ENCODE measurements at places on chromosomes 7 and 10.

- peak; percentile 66 for DNase-seq
Observed at GRCh38 chr10:114538181-114538906, 119.7 kb downstream of the ABLIM1 start.

- DNase-seq, result no peak
Observed at GRCh38 chr7:69395061-69395714, 203.1 kb upstream of the AUTS2 start.

DNA sequence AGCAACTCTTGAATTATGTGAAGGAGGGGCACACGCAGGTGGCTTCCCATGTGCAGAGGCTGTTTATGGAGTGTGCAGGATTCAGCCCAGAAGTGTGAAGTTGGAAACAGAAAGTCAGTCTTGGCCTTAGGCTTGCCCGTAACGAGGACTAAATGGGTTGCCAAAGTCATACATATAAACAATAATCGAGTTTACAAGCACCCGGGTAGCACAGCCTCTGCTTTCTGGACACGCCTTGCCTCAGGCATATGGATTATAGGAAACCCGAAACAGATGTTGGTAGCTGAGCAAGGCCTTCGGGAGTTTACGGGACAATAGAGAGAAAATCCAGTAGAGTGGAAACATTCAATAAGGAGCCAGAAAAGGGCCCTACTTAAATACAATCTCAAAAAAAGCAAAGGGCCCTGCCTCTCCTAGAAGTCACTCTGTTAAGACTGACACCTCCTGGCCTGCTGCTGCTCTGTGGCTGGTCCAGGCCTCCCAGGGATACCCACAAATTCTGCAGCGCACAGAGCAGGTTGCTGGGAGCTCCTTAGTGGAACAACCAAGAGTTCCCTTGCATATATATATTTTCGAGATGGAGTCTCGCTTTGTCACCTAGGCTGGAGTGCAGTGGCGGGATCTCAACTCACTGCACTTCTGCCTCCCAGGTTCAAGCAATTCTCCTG, 48.5 kb downstream of the SMKR1 start:
- DNase-seq, result no peak

DNA sequence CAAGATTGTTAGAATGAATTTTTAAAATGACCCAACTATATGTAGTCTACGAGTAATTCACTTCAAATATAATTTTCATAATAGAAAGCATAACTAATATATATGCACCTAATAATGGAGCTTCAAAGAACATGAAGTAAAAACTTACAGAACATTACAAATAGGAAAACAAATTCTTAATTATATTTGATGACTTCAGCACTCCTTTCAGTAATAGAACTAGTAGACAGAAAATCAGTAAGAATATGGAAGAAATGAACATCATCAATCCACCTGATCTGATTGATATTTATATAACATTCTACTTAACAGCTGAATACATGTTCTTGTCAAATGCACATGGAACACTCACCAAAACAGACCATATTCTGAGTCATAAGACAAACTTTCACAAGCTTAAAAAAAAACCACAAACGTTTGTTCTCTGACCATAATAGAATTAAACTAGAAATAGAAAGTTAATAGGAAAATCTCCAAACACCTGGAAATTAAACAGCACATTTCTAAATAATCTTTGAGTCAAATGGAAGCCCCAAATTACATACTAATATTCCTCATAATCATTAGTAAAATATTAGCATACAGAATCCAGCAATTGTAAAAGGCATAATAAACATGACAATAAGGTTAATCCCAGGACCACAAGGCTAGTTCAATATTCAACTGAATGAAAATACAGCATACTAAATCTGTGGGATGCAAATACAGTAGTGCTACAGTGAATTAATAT, 48.0 kb downstream of the BRAF start:
- no peak for DNase-seq

GRCh38 chr10:71285180-71285545, 33.9 kb upstream of the SLC29A3 start:
- DNase-seq, result no peak

- DNase-seq, result no peak
Observed at GRCh38 chr7:92747041-92747835, 89.1 kb downstream of the CDK6 start.

DNA sequence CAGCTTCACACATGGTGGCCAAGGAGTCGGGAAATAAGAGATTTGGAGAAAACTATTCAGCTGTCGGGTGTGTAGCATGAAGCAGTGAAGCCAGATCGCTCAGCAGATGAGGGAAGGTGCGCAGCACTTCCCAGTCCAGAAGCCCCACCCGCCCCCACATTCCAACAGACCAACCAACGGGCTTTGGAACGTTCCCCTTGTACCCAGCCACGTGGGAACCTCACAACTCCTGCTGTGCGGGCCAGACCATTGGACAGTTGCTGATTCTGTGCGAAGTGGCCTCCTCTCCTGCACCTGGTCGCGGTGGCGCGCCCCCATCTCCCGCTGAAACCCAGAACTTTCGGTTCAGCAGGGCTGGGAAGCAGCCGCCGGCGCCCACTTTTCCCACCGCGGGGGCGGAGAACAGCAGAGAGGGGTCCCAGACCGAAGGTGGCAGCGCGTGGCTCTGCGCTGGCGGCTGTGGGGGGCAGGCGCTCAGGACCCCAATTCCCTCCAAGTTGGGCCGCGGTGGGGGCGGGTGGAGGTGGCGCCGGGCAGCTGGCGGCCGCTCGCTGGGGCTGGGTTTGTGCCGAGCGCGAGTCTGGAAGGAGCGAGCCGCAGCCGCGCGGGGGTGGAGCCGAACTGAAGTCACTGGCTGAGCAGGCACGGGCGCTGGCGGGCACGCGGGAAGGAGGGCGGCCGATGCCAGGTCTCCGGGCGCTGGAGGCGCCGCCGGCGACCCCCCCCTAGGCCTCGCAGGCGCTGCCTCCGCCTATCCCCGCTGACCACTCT, 1301.5 kb upstream of the SORCS1 start:
- no peak for DNase-seq

DNA sequence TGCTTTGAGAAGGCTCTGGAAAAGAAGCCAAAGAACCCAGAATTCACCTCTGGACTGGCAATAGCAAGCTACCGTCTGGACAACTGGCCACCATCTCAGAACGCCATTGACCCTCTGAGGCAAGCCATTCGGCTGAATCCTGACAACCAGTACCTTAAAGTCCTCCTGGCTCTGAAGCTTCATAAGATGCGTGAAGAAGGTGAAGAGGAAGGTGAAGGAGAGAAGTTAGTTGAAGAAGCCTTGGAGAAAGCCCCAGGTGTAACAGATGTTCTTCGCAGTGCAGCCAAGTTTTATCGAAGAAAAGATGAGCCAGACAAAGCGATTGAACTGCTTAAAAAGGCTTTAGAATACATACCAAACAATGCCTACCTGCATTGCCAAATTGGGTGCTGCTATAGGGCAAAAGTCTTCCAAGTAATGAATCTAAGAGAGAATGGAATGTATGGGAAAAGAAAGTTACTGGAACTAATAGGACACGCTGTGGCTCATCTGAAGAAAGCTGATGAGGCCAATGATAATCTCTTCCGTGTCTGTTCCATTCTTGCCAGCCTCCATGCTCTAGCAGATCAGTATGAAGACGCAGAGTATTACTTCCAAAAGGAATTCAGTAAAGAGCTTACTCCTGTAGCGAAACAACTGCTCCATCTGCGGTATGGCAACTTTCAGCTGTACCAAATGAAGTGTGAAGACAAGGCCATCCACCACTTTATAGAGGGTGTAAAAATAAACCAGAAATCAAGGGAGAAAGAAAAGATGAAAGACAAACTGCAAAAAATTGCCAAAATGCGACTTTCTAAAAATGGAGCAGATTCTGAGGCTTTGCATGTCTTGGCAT, 4.8 kb downstream of the IFIT2 start:
- no peak for DNase-seq

DNA sequence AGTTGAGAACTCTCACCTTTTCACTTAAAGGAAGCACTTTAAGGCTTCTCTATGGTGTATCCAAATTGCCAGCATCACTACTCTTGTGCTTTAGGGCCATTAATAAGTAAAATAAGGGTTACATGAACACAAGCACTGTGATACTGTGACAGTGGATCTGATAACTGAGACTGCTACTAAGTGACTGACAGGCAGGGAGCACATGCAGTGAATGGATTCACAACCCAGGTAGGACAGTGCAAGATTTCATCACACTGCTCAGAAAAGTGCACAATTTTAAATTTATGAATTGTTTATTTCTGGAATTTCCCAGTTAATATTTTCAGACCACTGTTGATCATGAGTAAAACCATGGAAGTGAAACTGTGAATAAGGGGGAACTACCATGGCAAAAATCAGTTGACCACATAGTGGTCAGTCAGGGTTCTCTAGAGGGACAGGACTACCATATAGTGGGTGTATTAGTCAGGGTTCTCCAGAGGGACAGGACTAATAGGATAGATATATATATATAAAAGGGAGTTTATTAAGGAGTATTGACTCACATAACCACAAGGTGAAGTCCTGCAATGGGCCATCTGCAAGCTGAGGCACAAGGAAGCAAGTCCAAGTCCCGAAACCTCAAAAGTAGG, 20.9 kb upstream of the CYP51A1 start:
- no peak for DNase-seq

DNA sequence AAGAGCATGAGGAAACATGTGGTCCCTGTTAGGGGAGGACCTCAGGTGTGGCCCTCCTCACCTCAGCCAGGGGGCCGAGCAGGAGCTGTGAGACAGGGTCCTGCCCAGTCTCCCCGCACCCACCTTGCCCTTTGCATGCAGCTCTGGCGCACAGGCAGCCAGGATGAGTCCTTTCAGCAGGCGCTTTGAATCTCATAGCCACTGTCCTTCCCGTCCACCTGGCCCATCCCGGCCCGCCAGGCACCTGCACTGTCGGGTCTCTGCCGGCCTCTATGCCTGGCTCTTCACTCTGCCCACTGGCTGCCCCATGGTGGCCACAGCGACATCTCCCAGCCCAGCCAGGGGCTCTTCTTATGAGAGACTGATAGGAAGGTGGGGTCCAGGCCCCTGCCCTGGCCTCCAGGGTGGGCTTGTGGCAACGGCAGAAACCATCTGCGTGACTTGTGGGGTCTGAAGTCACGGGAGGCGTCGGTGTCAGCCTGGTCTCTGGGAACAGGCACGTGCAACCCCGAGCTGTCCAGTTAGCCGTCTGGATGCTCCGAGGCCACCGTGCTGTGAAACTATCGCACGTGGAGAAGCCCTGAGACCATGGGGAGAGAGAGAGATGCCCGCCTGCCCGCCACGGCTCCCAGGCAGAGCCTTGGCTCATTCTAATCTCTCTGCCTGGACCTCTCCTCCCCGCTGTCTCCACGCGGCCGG, 37.4 kb downstream of the FOXL3 start:
- DNase-seq, result no peak

GRCh38 chr10:58400609-58401008, 15.4 kb downstream of the TFAM start:
- no peak for DNase-seq

DNA sequence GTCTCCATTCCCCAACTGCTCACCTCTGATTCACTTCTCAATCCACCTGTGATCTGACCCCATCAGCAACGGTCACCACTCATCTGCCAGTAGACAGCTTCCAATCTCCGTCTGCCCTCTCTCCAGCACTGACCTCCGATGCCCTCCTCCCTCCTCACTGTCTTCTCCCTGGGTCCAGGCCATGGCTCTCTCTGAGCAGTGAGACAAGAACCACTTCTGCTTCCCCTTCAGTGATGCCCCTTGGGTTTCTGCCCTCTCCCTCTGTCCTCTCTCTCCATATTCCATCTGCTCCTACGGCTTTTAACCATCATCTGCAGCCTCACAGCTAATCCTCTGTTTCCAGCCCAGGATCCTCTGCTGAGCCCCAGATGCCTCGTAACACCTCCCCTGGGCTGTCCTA, 55.5 kb upstream of the OPALIN start:
- no peak for DNase-seq

DNA sequence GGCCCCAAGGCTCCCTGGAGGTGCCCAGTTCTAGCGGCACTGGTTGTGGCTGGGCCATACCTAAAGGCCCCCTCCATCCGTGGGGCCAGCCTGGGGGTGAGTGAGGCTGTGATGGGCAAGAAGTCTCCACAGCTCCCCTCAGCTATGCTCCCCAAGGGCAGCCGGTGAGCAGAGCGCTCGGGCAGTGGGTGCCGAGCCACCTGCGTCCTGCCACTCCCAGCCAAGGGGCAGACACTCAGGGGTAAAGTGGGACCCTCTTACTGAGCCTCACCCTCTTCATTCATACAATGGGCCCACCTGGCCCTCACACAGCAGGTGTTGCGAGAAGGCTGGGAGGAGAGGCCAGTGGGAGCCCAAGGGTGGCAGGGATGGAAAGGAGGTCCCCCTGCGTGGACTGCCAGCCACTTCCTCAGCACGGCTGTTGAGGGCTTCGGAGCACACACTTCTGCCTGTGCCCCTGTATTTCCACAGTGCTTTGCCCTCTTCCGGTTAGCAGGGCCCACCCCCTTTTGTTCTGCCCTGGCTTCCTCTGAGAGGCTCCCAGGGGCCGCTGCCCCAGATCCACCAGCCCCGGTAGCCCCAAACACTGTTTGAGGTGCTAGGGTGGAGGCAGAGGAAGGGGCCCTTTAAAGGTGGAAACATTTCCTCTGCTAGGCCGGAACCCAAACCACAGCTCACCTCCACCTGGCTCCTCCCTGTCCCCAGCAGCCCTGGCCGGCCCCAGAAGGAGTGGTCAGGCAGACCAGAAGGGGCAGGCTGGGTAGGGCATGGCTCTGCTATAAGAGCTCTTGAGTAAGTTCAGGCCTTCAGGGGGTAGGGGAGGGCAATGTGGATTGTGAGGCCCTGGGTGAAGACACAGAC, 16.4 kb upstream of the C10orf105 start:
- peak; percentile 73 for DNase-seq

DNA sequence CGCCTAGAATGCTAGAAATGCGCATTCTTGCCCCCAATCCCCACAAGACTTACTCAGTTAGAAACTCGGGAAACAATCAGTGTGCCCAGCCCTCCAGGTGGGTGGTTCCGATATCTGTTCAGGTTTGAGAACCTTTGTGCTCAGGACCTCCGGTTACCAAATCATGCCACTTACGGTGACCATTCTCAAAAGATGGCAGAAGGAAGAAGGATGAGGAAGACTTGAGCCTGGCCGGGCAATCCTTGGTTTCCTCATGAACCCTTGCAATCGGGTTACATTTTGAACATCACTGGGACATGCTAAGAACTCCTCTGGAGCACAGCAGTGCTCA, 52.1 kb downstream of the RBM17 start:
- DNase-seq, result no peak

DNA sequence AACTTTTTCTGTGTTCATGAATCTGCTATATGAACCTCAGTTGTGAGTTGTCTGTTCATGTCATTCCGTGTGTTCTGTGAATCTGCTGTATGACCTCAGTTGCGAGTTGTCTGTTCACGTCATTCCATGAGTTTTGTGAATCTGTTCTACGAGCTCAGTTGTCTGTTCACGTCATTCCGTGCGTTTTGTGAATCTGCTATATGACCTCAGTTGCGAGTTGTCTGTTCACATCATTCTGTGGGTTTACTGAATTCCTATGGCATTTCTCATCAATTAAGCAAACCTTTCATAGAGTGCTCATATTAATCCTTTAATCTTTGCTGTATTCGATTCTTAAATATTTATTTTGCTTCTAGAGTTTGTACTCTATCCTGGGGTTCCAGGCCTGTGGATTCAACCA, 150.6 kb downstream of the DIP2C start:
- DNase-seq, result no peak

Data from CD4-positive, alpha-beta T cell treated with Interleukin-21 for 1 hour (primary cell).